ENCODE measurements at places on chromosomes 5 and 9.

GRCh38 chr5:14879937-14880589 lies 8.5 kb upstream of the ANKH start:
- DNase-seq = no peak

DNA sequence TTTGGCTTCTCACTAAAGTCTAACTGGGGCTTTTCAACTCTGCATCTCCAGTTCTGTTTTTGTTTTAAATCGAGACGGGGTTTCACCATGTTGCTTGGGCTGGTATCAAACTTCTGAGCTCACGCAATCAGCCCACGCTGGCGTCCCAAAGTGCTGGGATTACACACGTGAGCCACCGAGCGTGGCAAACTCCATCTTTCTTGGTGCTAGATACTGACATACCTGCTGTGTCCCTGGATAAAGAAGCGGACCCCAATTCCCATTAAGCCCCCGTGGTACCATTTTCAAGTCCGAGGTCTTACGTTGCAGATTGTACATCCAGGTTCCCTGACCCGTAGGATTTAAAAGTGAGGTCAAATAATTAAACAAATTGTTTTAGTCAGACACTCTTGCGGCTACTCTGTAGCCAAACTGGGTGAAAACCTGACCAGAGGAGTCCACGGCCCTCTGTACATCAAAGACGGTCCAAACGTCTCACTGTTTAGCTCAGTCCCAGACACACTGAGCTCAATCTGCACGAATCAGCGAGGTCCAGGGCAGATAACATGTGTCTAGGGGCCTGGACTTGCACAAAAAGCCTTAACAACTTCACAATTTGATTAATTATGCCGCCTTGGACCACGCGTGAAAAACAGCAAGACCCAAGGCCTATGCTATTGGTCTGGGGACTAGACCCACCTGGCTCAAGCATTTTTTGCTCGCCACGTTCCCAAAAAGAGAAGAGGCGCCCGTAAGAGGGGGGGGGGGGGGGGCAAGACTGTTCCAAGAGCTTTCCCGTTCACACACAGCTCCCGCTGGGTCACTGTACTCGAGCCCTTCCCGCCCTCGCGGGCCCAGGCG lies 727 bp upstream of the DNAJA1 start:
- no peak for DNase-seq

GRCh38 chr5:134226441-134227192 lies 744 bp upstream of the PPP2CA start:
- no peak for DNase-seq

DNA sequence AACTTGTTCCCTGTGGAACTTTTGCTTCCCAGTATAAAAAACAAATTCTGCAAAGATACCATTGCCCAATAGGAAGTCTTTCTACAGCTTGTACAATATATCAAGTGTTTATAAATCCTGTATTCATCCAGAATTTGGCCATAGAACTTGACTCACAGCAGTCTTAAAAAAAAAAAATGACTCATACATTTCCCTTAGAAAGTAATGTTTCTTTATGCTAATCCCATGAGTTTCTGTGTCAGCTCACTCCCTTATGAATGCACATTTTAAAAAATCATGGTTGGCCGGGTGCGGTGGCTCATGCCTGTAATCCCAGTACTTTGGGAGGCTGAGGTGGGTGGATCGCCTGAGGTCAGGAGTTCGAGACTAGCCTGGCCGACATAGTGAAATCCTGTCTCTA lies 89.3 kb upstream of the DMRT1 start:
- DNase-seq = no peak

DNA sequence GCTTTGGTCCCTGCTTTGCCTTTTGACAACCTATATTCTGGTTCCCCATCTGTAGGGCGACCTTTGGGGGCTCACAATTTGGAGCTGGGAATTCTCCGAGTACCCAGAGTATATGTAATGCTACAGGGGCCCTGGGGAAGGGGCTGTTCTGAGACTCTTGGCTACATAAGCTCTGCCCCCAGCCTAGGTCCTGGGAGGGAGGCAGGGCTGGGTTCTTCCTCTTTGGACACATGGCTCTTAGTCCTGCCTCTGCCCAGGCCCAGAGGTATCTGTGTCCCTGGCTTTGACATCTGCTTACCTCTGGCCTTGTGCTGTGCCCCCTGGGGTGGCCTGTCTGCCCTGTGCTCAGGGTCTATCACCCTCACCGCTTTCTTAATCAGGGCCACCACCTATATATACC lies 181.6 kb downstream of the CACNA1B start:
- no peak for DNase-seq

- DNase-seq = no peak
Measured at GRCh38 chr9:21770871-21771560, 31.4 kb upstream of the MTAP start.

GRCh38 chr5:99646011-99646647 lies 717.3 kb upstream of the CHD1 start:
- DNase-seq = no peak

DNA sequence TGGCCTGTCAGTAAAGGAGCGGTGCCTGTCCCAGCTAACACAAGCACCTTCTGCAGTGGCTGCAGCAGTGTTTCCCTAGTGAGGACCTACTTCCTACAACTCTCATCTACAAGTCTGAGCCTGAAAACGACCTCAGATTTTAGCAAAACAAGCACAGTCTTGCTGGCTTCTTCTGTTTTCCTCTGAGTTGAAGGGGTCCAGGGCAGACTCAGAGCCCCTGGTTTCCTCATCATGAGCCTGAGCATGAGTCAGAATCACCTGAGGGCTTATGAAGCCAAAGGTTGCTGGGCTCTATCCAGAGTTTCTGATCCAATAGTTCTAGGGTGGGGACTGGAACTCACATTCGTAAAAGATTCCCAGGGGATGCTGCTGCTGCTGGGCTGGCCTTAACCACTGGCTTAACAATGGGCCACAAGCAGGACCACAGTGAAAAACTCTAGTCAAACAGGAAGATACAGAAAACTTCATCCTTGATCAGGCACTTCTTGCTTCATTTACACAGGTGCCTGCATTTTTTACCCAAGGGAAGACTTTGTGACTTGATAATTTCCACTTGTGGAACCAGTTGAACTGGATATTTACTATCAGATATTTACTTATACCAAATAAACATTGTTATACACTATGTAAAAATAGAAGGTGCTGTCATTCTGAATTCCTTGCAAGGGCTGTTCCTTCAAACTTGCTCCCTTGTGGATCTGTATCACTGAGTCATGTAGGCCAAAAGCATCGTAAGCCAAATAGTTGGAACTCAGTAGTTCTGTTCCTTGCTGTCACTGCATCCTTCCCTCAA lies 4.3 kb upstream of the ACER2 start:
- no peak for DNase-seq

GRCh38 chr9:89522959-89523285 lies 25.0 kb upstream of the SEMA4D start:
- DNase-seq = no peak

DNA sequence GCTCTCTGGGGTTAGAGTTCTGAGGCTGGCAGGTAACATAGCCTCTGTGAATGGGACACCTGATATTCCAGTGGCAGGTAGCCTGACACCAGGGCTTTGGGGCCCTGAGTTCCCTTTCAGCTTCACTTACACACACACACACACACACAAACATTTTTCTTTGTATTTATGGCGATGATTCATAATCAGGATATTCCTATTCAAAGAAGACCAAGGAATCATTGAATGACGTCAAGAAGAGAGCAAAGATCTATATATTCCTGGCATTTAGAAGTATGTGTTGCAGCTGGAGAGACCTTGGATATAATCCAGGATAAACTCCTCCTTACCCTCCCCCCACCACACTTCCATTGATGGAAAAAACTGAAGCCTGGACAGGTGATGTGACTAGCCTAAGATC lies 7.9 kb upstream of the ENTREP1 start:
- DNase-seq = no peak

GRCh38 chr9:71737455-71737854 lies 30.9 kb downstream of the CEMIP2 start:
- no peak for DNase-seq

DNA sequence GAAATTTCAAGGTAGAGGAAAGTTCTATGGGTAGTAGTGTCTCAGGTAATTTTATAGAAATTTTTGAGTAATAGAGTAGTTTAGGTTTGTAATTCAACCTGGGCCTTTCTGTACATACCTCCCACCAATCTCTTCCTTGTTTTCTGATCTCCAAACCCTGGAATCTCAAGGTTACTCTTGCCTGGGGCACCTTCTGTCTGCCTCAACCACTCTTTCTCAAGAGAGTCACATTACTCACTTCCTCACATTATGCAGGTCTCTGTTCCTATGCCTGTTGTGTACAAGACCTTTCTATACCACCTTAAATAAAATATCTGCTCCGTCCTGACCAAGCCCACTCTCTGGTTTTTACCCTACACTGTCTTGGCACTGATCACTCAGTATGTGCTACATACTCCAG lies 412.6 kb upstream of the CTNND2 start:
- no peak for DNase-seq

DNA sequence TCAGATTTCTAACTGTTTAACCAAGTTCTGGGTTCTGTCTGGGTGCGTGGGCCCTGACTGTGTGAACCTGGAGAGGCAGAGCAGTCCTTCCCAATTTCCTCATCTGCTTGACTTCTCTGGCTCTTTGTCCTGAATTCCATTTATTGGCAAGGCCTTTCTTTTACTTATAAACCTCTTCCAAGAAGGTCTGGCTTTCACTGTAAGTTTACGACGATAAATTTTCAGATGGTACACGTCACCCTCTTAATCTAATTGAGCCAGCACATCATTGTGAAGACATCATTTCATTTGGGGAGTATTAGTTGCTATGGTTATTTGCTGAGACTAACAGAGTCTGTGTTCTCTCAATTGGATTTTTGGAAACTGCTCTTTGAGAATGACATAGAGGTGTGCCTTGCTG lies 92.4 kb downstream of the ARHGAP26 start:
- DNase-seq = no peak

DNA sequence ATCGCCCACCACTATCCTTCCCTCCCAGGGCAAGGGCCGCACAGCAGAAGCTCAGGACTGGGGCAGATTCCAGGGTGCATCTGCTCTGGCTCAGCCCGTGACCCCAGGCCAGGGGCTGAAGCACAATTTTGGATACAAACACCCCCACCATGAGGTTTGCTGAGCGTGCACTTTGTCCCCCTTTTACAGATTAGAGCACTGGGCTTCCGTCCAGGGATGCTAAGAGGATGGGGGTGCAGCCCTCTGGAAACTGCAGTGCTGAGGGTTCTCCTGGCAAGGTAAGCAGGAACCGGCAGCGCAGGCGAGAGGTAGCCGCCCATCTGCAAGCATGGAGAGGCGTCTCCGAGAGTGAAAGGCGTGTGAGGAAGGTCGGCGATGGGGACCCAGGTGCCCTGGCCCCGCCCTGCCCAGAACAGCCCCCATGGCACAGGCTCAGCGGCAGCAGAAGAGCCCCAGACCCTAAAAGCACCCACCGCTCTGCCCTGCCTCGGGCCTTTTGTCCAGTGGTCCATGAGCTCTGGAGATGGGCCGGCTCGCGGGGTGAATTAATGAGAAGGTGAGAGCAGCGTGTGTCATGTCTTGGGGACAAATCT lies 54.5 kb upstream of the OLFM1 start:
- no peak for DNase-seq

DNA sequence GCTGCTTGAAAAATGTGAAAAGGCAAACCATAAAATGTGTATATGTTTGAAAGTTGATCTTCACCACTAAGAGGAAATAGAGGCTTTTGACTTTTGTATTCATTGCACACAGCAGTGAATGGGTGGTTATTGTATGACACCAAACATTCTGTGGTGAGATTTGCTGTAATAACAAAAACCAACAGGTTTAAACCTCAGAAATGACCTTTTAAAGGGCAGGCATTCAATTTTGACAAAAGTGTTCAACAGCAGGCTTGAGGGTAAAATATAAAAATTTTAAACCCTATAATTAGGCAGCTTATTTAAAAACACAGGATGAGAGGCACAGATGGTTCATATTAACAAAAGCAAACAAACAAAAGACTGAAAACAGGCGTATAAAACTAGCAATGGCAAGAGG lies 128.1 kb upstream of the NUDT12 start:
- no peak for DNase-seq

DNA sequence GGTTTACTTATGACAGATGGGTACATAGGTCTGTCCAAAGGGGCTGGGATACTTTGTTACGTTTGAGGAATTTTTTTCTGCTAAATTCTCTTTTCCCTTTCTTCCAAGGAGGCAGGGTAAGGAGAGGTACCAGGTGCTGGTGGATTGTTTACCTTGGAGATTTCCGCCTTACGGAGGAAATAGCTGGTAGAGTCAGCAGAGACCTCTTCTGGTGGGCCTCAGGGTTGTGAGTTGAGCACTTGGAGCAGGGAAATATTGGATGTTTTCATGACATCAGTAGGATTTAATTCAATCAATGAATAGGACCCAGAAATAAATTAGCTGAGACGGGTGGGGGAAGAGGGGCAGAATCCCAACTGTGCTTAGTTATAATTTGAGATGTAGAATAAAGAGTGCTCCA lies 60.0 kb upstream of the TAF11L2 start:
- DNase-seq = no peak

DNA sequence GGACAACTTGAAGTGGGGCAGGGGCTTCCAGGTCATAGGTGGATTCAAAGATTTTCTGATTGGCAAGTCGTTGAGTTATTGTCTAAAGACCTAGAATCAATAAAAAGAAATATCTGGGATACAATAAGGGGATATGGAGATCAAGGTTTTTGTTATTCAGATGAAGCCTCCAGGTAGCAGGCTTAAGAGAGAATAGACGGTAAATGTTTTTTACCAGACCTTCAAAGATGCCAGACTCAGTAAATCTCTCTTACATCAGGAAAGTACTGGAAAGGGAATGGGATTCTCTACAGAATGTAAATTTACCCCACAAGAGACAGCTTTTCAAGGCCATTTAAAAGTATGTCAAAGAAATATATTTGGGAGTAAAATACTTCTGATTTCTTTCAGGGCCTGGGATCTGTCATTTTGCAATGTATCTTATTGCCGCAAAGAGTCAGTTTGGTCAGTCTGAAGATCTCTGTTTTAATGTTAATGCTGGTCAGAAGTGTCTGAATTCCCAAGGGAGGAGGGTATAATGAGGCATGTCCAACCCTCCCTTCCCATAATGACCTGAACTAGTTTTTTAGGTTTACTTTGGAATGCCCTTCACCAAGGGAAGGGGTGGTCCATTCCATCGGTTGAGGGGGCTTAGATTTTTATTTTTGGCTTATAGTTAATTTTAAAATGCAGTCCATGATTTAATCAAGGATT lies 13.6 kb upstream of the LYSMD3 start:
- no peak for DNase-seq

DNA sequence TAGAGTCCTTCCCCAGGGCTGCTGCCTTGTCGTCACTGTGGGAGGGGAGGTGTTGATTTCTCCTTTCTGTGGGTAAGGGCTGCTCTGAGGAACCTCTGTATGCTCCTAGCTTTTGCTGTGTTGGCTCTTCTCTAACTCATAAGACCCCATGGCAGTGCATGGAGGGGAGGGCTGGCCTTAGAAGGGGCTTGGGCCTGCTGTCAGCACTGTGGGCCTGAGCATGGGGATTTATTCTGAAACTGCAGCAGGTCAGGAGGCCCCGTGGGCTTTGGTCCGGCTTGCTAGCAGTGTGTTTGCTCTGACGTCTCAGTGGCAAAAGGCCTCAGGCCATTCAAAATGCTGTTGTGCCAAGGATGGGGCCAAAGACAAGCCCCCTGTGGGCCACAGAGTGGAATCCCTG lies 6.8 kb downstream of the FGF18 start:
- no peak for DNase-seq

- DNase-seq = no peak
Measured at GRCh38 chr5:157865781-157866180, 6.8 kb upstream of the CLINT1 start.
